ENCODE measurements at places on chromosomes 1 and 21.

DNA sequence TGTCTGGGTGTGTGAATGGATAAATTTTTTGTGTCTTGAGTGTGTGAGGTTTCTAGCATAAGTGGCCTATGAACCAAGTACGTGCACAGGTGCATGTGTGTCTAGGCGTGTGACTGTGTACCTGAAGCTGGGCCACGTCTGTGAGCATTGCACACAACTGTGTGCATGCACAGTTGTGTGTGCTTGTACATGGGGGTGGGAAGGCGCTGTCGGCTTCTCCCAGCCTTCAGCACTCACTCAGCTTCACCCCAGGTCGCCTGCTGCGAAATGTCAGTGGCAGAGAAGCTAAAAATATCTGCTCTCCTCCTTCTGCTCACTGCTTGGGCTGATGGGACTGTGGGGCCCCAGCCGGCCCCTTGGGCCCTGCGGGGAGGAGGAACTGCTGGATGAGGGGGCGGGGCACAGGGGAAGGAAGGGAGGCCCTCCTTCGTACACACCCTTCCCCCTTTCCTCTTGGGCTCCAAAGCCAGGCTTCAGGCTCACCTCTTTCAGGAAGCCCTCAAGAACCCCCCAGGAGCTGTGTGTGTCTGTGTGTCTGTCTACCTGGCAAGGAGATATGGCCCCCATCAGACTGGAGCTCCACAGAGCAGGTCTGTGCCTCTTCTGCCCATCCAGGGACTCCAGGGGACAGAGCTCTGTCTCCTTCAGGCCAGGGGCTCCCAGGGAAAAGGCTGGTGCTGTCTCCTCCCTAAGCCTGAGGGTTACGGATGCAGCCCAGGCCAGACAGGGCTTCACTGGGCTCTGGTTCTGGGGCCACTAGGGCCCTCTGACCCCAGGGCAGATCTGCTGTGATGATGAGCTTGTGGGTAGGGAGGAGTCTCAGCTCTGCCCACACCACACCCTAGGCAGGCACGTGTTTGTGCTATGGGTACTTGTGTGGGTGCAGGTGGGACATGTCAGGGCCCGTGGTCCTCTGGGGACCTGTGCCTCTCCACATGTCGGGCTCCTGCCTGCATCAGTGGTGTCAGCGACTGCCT is 35.6 kb upstream of the WASF2 start:
- peak; percentile 87 for DNase-seq

DNA sequence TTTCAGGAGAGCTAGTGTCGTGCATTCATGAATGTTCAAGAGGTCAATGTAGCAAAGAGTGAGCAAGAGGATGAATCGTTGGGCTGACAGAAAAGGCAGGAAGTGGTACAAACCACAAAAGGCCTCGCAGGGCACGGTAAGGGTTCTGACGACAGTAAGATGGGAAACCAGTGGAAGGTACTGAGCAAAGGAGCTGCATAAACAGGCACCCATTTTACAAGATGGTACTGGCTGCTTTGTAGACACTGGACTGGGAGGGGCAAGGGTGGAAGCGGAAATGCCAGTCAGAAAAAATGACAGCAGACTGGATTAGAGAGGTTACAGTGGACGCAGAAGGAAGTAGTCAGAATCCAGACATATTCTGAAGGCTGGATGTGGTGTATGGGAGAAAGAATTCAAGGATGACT is 123.5 kb downstream of the PTPN14 start:
- DNase-seq = peak; percentile 57

GRCh38 chr1:31570228-31570627 is 6.1 kb upstream of the TINAGL1 start:
- no peak for DNase-seq

DNA sequence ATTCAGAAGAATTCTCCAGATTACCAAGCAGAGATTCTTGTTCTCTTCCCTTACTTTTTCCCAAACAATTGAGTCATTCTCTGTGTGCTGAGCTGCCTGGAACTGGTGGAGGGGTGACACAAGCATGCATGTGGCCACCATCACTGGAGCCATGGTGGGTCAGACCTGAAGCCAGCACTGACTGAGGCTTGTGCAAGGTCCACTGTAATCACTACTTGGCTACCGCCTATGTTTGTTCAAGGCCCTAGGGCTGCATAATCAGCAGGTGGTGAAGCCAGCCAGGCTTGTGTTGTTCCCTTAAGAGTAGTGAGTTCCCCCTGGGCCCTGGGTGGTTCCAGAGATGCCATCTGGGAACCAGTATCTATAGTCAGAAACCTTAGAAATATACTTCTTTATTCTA is 183.8 kb downstream of the DNAH14 start:
- no peak for DNase-seq

- DNase-seq = peak; percentile 89
These were observed 1.3 kb upstream of the SLC16A1 start for GRCh38 chr1:112957133-112957812.

Measured in OCI-LY7 (cell line).